ENCODE measurements at places on chromosomes 4 and X.

- peak; percentile 5 for DNase-seq
Observed at GRCh38 chrX:73683236-73683859, 120.4 kb downstream of the CHIC1 start.

GRCh38 chr4:153890761-153891160 lies 101.9 kb upstream of the SFRP2 start:
- no peak for DNase-seq

DNA sequence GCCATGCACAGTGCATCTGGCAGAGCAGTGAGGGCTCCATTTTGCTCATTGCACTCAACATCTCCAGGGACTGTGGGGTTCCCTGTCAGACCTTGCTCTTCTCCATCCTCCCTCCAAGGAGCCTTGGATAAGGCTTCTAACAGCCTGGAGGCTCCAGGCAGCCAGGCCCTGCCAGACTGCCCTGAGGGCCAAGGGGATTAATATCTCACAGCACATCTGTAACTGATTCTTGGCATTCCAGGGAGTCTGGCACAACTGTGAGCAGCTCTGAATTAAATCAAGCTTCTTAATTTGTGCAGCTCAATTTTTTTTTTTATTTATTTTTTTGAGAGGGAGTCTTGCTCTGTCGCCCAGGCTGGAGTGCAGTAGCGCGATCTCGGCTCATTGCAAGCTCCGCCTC lies 224.5 kb upstream of the PGRMC2 start:
- peak; percentile 65 for DNase-seq

DNA sequence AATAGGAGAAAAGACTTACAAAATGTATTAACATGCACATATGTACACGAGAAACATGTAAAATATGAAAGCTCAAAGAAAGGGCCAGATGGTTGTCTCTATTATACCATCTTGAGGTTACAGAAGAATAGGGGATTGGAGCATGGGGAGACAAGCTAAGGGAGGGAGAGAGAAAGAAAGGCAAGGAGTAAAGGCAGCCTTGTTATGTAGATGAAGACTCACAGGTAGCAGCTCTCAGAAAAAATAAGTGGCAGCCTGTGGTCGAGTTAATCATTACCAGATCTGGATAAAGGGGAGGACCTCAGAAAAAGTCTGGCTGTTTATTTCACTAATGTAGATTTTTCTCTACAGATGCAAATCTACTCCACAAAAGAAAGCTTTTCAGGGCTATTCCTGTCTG lies 26.6 kb upstream of the PPP1R2C start:
- no peak for DNase-seq

- no peak for DNase-seq
Observed at GRCh38 chr4:94349193-94349592, 6.6 kb upstream of the HPGDS start.

GRCh38 chrX:37755025-37755424 lies 24.8 kb upstream of the CYBB start:
- no peak for DNase-seq

DNA sequence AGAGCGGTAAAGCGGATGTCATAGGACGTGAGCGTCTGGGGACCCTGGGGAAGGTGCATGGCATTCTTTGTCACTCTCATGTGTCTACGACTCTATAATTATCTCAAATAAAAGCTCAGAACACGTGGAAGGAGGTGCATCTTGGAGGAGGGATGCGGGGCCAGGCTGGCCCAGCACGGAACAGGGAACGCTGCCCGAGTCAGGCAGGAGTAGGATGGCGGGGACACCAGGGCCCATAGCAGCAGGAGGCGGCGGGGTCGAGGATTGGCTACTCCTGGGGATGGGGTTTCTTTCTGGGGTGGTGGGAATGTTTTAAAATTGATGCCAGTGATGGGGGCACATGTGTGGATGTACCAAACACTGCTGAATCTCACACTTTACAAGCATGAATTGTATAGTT lies 5.4 kb upstream of the HTRA3 start:
- DNase-seq = no peak

GRCh38 chr4:185396724-185397385 lies at the start of gene ANKRD37:
Gene ANKRD37 (plus strand): TSS chr4:185396841. CDS start chr4:185396924, 83 bp downstream.
- peak; percentile 44 for DNase-seq

GRCh38 chrX:18995221-18995620 lies 11.3 kb upstream of the PHKA2 start:
- DNase-seq = peak; percentile 36

GRCh38 chrX:155956649-155957048 lies 40.8 kb upstream of the IL9R start:
- no peak for DNase-seq

- DNase-seq = peak; percentile 2
Observed at GRCh38 chr4:130808492-130808891, 1712.5 kb downstream of the C4orf33 start.

GRCh38 chr4:121688261-121688660 lies 8.5 kb downstream of the ANXA5 start:
- DNase-seq = no peak

GRCh38 chrX:11580789-11581188 lies 84.9 kb downstream of the ARHGAP6 start:
- no peak for DNase-seq

DNA sequence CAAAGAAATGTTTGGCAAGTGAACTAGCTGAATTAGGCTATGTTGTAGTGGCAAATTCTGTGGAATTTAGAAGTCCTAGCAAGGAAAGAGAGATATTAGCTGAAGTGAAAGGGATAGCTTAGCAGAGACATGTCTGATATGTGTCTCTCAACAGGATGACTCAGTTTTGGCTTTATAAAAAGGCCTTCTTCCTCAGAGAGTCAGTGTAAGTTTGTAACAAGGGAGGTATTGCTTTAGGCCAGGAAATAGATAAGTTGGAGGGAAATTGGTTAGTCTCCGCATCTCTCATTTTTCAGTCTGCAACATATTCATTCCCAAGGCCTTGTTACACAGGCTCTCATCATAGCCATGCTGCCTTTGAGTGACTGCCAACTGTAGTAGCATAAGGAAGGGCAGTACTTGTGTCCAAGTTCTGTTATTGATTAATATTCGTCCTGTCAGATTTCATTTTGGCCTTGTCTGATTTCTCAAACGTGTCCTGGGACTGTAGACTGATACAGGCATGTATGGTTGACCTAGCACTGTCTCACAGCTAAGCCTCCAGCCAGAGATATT lies 4.0 kb downstream of the TMEM164 start:
- no peak for DNase-seq

DNA sequence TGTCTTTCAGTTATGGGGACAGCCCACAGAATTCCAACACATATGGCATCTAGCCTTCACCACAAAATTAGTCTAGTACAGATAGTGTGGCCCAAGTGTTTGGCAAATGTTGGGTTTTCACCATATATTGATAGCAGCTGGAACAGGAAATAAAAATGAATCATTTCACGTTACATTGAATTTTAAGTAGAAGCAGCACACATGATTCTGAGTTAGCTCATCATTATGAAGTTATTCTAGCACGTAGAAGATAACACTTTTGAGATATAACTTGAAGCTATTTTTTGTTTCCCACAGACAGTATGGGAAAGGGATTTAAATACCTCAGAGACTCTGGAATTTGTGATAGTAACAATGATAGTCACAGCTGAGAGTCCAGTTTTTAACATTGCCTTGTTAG lies 118.7 kb downstream of the FAT4 start:
- peak; percentile 56 for DNase-seq

DNA sequence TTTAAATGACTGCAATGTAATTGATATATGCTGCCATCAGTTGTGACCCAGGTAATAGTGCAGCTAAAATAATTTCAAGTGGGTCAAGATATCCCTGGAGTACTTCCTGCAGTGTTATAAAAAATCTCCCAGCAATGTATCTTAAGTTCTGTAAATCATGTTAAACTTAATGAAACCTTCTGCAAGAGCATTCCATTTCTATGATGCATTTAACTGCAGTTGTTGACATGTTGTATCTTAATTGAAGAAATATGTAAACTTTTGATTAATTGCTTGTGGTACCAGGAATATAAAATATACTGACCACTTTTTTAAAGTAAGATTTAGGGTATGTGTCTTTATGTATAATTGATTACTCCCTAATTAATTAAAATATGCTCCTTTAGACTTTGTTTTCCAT lies 213.6 kb downstream of the AFF2 start:
- DNase-seq = no peak

- no peak for DNase-seq
Observed at GRCh38 chr4:78799551-78800495, 23.7 kb downstream of the BMP2K start.

GRCh38 chrX:153934762-153935325 lies at the start of gene NAA10:
Gene NAA10 (minus strand): TSS chrX:153935037. CDS start chrX:153934904, 133 bp downstream.
- DNase-seq = peak; percentile 94

GRCh38 chr4:91497892-91498291 lies 805.9 kb upstream of the GRID2 start:
- DNase-seq = no peak

DNA sequence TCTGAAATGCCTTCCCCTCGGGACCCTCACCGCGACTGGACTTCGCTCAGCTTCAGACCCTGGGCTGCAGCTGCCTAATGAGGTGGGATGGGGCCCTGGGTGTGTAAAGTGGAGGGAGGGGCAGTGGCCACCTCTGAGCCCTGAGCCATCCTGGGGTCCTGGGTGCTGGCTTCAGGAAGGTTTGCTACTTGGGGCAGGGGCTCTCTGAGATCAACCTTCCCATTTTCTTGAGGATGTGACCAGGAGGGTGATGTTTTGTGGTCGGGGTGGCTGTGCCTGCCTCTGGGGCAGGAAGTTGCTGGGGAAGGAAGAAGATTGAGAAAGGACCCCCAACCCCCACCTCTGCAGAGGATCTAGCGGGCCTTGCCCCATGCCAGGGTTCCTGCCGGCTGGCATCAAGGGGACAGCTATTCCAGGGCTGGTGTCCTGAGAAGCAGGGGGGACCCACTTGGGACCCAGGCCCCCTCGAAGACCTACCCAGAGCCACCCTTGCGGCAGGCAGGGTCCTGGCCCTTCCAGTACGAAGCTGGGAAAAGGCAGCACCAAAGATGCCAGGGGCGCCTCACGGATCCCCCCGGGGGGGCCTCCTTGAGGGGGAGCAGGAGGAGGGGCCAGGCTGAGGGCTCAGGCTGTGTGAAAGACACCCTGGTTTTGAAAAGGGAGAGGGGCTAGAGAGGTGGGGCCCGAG lies 6.5 kb downstream of the SH3BP2 start:
- DNase-seq = no peak

DNA sequence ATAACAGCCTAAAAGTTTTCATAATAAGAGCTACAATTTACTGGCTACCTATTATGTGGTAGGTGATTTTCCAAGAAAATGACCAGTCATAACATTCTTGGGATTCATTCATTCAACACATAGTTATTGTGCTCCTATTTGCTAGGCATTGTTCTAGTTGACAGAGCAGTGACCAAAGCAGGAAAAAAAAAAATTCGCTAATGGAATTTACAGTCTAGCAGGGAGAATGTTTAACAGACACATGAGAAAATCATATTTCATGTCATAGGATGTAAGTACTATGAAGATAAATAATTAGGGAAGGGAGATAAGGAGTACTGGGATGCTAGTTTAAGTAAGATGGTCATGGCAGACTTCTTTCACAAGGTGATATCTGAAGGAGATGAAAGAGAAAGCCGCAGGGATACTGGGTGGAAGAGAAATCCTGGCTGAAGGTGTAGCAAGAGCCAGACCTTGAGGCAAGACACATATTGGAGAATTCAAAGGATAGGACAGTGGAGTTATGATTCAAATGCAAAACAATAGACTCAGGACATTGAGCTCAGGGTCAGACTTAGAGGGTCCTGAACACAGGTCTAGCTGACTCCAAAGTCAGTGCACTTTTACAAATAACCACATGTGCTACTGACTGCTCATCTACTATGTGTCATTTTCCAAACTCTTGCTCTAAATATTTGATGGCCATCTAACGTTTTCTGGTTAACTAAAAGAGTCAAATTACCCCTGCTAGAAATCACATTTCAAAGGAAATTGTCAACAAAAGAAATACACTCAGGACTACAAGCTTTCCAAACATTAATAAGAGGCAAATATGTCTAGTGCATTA lies 20.4 kb downstream of the SPCS3 start:
- no peak for DNase-seq

DNA sequence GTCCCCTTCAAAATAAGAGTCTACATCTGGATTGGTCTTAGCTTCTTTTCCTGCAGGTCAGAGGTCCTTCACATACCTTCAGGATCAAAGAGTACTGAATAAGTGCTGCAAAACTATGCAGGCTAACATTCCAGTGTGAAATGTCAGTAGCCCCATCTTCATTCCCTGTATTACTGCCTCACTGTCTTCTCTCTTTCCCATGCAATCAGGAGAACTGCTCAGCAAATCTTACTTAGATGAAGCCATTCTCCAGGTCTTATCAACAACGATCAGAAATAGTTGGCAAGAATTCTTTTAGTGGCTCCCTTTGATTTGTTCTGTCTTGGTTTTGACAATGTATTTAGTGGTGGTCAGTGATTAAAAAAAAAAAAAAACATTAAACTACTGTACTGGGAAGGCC lies 26.0 kb upstream of the IQCM start:
- no peak for DNase-seq

GRCh38 chr4:90419124-90419711 lies 292.0 kb downstream of the CCSER1 start:
- peak; percentile 40 for DNase-seq

DNA sequence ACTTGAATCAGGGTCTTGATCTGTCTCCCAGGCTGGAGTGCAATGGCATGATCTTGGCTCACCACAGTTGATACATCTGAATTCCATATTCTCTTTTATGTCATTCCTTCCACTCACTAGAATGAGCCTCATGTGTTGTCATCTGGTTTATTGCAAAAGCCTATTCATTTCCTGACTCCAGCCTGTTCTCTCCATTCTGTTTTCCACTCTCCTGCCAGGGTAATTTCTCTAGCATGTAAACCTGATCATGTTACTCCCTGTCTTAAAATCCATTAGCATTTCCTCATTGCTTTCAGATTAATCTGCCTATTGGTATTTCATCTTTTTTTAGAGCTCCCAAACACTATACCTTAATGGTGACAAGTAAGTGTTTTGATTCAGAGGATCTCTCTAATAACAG lies 4.3 kb upstream of the DDX60L start:
- DNase-seq = peak; percentile 65
